Activated T-cell treated with anti-CD3 and anti-CD28 coated beads for 4 hours (primary cell): ENCODE measurements at places on chromosomes 5 and 9.

GRCh38 chr9:97682242-97682641 lies 14.9 kb downstream of the XPA start:
- DNase-seq, result no peak

DNA sequence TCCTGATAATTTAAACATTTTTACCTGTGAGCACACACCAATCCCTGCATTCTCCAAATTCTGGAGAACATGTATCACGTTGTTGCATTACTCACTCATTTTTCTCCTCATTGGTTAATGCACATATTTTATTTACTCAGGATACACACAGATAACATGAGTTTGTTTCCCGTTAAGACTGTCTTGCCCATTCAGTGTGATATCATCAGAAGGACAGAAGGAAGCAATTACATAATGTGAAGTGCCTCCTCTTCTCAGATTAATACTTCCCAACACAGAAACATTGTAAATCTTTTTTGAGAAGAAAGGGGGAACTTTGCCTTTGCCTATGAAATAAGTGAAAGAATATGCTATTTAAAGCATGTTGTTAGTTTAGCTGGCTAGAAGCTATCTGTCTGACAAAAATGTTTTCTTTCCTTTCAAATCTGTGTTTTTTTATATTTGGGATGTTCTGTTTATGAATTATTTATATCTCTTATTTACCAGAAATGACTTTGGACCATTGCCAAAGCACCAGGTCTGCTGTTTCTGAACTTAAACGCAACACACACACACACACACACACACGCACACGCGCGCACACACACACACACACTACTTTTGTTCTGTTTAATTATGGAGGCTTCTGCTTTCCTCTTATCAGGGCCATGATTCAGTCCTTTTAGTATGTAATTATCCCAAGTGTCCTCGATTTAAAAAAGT lies 186.5 kb downstream of the CHSY3 start:
- DNase-seq, result no peak

DNA sequence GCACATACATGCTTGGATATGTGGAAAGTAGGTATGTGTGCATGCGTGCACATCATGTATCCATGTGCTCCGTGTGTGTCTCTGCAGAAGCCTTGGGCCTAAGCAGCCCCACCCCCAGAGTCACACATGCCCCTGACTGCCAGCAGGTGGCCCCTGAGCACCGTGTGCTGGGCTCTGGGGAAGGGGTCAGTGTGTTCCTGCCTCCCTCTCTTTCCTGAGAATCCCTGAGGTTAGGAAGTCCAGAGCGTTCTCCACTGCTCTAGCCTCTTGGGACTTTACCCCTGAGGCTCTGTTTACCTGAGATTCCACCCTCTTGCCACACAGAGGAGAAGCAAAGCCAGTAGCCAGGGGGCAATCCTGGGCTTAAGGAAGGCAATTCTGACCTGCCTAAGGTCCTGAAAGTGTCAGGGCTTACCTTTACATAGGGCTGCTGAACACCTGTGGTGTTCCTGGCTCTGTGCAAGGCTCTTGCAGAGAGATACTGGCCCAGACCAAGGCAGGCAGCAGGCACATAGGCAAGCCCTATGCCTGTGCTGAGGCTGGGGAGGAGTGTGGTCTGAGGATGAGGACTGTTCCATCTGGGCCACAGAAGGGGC lies 207.3 kb downstream of the TMEM38B start:
- DNase-seq, result no peak

GRCh38 chr5:35230038-35230611 lies at the start of gene PRLR:
TSS of gene PRLR (minus strand) at chr5:35230487. CDS start at chr5:35089620, 140,867 bp downstream.
- no peak for DNase-seq

GRCh38 chr9:38370176-38370575 lies 22.3 kb upstream of the ALDH1B1 start:
- DNase-seq, result no peak

DNA sequence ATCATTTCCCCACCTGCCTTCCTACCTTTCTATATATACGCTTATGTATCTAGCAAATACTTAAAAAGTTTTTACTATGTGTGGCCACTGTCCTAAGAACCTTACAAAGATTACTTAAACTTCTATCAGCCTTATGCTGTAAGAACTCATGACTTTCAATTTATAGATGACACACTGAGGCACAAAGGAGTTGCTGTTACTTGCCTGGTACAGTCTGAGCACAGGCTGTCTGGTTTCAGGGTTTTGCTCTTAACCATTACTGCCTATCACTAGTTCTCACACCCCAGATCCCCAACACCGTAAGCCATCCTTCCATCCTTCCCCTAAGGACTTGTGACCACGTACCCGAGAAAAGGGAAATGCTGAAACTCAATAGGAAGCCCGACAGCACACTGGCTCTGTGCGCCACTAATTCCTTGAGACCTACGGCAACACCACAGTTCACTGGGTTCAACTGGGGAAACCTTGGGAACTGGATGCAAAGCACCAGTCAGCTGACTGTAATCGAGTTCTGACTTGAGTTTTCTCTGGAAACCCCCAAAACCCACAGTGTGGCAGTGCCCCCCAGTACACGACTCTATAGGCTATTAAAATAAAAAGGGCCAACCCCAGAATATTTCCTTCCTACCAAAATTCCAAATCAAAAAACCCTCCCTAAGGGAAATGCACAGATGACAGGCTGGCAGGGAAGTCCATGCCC lies 56.0 kb downstream of the AUH start:
- no peak for DNase-seq

GRCh38 chr5:79772651-79773050 lies 83.0 kb downstream of the CMYA5 start:
- no peak for DNase-seq

DNA sequence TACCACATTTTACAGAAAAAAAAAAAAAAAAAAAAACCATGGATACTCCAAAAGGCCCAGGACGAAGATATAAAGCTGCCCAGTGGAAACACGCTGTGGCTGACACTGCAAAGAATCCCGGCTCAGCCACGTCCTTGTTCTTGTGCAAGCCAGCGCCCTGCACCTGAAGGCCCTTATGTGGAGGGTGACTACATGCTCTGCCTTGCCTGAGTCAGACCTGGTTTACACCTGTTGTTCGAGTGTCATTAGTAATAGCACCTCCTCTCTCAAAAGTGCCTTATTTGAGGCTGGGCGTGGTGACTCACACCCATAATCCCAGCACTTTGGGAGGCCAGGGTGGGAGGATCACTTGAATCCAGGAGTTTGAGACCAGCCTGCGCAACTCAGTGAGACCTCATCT lies 54.3 kb upstream of the ZSWIM6 start:
- no peak for DNase-seq

- no peak for DNase-seq
Observed at GRCh38 chr5:144711172-144711571, 540.5 kb downstream of the KCTD16 start.
